ENCODE measurements at places on chromosomes 2 and 18.

DNA sequence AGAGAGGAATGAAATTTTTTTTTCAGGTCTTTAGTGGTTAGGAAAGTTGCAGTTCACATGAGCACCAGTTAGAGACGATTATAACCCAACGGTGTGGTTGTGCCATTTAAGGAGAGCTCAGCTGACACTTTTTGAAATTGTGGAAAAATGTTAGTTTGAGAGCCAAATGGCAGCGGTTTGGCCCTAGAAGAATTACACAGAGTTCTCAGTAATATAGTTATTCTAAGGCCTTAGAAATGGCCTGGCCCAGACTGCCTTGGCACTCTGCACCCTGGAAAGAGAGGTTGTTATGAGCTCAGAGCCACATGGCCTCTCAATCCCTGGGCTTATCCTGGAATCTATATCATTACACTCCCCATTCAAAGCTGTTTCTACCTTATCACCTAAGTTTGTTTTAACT lies 117.4 kb downstream of the RHBDD1 start:
- DNase-seq = no peak

GRCh38 chr2:178202927-178203326 lies 8.6 kb downstream of the OSBPL6 start:
- DNase-seq = no peak

DNA sequence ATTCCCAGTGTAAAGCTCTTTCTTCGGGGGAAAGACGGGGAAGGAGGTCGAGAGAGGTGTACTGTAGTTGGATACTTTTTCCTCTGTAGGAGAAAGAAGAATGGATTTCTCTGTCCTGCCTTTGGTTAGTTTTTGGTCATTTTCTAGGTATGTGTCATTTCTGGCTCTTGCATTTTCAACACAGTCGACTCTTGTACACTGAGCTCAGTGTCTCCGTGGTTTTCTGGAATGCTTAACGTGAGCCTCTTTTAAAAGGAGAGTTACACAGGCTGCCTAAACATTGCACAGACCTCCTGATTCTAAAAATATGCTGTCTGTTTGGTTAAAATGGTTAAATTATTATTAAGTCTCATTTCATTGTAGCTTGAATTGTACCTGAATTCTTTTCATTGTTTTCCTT lies 21.8 kb upstream of the GLS start:
- no peak for DNase-seq

- no peak for DNase-seq
Observed at GRCh38 chr2:239440511-239440959, 39.7 kb upstream of the HDAC4 start.

DNA sequence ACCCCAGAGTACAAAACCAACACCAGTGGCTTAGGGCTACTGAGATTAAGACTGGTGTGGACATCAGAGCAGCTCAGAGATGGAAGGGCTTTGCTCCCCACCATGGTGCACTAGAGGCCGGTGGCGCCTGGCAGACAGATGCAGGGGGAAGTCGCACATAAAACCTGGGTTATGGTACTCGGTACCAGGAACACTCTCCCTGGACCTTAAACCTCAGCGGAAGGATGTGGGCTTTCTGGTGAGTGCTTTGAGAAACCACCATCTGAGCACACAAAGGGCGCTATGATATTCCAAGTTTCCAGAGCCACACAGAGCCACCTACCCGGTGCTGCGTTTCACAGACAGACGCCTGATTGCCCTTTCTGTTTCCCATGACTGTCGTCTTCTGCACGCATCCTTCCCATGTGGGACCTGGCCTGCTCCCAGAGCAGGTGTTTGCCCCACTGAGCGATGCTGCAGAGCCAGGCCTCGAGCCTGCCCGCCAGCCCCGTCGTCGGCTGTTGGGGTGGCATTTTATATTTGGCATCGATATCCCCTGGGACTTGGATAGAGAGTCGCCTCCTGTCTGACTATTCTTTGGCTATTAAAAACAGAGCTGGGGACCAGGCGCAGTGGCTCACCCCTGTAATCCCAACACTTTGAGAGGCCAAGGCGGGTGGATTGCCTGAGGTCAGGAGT lies 89.5 kb upstream of the ODC1 start:
- DNase-seq = no peak

DNA sequence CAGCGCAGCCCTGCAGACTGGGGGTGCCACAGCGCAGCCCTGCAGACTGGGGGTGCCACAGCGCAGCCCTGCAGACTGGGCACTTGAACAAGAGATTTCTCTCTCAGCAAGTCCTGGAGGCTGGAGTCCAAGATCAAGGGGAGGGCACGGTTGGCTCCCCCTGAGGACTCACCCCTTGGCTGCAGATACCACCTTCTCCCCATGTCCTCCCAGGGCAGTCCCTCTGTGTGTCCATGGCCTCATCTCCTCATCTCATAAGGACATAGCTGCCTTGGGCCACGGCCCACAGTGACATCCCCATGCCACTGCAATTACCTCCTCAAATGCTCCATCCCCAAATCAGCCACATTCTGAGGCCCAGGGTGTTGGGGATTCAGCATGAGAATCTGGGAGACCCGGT lies 98.2 kb downstream of the TPO start:
- no peak for DNase-seq

GRCh38 chr18:41858761-41859555 lies 96.1 kb upstream of the PIK3C3 start:
- no peak for DNase-seq

GRCh38 chr2:15364561-15364960 lies 196.6 kb downstream of the NBAS start:
- no peak for DNase-seq

DNA sequence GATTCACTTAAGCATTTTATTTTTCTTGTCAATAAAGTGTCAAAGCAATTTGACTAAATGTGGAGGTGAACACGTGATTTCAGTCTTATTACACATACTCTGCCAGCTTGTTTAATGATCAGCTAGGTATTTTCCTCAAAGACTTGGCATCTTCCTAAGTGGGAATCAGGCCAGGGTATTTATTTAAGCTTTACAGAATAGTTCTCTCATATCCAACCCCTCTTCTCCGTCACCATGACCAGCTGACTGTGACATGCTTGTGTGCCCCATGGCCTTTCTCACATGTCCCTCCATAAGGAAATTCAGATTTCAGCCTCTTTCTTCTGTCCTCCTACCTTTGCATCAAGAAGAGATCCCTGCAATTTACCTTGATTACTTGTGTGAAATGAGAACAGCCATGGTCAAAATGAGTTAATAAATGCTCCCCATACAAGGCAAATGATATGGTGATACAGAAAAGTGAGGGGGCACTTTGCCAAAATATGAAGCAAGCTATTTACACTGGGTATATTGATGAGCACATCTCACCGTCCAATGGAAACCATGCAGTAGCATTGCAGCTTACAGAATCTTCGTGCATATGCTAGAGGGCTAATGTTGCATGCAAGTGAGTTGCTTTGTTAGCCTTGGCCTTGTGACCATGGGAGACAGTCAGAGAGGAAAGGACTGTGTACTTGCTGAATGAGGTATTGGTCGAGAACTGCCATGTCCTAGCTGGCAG lies 202.2 kb downstream of the RNF152 start:
- DNase-seq = no peak

- no peak for DNase-seq
Observed at GRCh38 chr2:176205126-176205525, 16.7 kb downstream of the HOXD1 start.

- no peak for DNase-seq
Observed at GRCh38 chr18:8601277-8602032, 7.8 kb upstream of the RAB12 start.

DNA sequence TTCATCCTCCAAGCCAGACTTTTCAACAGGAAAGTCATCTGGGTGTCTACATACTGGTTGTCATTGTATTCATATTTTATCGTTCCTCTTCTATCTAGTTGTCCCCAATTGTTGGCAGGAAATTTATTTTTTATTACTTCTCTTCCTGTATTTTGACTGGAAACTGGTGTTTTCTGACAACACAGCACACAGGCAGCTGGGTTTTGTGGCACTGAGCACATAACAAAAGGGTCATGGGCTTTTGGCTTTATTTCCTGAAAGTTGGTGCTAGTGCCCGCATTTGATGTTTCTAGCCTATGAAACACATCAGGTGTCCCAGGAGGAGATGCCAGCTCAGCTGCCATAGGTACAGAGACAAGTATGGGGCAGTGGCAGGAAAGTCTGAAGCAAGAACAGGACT lies 126.4 kb downstream of the TMEM17 start:
- no peak for DNase-seq

- DNase-seq = no peak
Observed at GRCh38 chr2:73386894-73387636, 1.4 kb downstream of the ALMS1 start.

DNA sequence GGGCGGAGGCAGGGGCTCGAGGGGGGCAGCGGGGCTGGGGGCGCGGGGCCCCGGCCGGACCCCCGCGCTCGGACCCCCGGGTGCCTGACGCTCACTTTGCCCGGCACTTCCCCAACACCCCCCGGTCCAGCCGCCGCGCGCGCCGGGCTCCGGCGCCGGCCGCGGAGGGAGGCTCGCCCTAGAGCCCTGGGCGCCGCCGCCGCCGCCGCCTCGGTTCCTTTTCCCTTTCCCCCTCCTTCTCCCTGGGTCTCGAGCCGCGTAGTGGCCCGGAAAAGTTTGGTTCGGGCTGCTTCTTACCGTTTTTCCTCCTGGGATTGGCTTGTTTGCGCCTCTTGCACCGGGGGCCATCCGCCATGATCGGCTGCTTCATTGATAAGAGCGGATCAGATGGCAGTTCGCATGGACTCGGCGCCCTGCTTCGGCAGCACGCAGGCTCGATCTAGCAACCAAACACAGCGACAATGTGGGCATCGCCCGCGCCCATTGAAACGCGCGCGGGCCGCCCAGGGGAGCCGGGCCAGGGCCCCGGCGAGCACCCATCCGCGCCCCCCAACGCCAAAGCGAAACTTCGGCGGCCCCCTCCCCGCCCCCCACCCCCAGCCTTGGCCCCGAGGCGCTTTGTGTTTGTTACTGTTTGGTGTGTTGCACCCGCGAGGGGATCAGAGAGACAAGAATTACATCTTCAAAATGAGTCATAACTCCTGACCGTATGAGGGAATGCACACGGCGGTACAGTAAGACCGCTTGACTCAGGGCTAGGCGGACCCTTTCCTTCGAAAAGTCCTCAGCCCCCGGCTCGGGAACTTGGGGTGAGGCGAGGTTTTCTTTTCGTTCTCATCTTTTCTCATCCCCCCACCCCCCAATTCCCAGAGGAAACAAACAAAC lies 2.7 kb downstream of the ZEB2 start:
- DNase-seq = no peak

GRCh38 chr18:28013066-28013465 lies 163.9 kb downstream of the CDH2 start:
- DNase-seq = no peak

DNA sequence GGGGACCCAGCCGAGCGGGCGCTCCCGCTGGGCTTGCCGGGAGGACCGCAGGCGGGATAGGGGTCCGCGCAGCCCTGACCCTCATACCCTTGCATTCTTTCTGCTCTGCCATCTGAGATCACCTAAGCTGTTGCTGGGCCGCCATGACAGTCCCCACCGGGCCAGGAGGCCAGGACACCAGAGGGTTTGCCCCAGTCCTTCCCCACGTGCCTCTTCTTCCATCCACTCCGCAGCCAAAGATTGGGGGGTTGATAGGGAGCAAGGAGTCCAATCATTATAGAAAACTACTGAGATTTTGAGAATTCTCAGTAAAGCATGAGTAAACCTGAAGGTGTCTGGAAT lies 453 bp upstream of the GRB14 start:
- DNase-seq = no peak

DNA sequence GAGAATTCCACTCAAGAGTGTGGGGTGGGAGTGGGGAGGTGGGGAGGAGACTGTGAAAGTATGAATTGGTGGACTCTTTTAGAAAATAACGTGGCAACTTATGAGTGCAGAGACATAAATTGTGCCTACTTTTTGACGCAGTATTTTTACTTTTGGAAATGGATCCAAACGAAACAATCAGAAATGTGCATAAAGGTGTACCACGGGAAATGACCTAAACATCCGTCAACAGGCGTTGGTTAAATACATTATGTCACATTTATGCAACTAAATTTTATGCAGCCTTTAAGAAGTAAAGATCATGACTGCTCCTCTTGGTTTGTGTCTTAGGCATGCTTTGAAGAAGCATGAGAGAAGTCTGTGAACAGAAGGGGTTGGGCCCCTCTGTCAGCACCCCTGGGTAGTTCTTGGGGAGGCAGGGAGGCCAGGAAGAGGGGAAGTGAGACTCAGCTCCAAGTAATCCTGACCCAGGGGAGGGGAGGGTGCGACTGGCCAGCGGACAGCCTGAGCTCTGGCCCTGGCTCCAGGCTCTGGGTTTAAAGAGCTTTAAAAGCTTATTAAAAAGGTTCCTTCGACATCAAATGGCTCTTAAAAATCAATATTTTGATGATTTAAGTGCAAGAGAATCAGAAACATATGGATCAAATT lies 126.4 kb upstream of the HAAO start:
- DNase-seq = no peak

DNA sequence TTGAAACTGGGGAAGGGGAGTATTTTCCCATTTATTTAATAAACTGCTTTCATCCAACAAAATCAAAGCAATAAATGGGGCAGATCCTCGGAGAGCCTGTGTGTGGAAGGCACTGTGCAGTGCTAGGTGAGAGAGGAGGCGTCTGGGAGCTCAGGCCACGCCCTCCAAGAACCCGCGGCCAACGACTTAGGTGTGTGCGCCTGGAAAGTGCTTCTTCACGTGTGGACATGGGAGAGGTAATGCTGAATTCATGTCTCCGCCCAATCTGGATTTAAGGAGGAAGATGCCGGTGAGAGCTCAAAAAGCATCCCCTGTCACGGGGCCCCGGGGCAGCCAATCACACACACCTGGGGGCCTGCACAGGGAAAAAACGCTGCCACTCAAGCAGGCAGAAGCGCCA lies 77.4 kb downstream of the HDAC4 start:
- no peak for DNase-seq

DNA sequence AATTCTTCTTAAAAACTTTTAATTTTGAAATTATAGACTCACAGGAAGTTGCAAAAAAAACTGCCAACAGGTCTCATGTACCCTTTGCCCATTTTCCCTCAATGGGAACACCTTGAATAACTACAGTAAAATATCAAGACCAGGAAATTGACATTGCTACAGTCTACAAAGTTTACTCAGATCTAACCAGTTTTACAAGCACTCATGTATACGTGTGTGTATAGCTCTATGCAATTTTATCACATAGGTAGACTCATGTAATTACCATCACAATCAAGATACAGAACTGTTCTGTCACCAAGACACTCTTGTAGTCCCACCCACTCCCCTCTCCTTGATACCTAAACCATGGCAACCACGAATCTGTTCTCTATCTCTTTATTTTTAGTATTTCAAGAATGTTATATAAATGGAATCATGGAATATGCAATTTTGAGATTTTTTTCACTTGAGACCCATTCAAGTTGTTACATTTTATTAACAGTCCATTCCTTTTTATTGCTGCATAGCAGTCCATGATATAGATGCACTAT lies 6.6 kb downstream of the HYCC2 start:
- no peak for DNase-seq

- peak; percentile 6 for DNase-seq
Observed at GRCh38 chr2:231227310-231228162, 29.1 kb downstream of the ARMC9 start.

DNA sequence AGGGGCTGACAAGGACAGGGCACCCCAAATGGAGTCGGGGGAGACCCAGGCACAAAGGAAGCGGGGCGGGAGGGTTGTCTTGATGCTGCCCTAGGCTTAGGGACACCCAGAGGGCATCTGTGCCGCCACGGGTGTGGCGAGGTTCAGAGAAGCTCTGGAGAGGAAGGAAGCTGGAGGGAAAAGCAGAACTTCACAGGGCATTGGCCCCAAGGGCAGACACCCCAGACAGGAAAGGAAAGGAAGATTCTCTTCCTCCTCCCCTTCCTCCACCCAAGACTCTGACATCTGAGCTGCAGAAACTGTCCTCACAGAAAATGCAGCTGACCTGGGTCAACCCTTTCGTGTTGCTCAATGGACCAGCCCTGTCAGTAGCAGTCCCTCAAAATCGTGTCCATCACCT lies 25.6 kb downstream of the DNMT3A start:
- DNase-seq = no peak

Data from NCI-H524 treated with DMSO at 0.1 percent for 48 hours (cell line).